GM23248 (cell line): ENCODE measurements at places on chromosomes 1 and 21. TPM values are rescaled to one million over a fixed set of nuclear protein-coding genes. Genes with fewer than 3 reads are reported as not detected.

DNA sequence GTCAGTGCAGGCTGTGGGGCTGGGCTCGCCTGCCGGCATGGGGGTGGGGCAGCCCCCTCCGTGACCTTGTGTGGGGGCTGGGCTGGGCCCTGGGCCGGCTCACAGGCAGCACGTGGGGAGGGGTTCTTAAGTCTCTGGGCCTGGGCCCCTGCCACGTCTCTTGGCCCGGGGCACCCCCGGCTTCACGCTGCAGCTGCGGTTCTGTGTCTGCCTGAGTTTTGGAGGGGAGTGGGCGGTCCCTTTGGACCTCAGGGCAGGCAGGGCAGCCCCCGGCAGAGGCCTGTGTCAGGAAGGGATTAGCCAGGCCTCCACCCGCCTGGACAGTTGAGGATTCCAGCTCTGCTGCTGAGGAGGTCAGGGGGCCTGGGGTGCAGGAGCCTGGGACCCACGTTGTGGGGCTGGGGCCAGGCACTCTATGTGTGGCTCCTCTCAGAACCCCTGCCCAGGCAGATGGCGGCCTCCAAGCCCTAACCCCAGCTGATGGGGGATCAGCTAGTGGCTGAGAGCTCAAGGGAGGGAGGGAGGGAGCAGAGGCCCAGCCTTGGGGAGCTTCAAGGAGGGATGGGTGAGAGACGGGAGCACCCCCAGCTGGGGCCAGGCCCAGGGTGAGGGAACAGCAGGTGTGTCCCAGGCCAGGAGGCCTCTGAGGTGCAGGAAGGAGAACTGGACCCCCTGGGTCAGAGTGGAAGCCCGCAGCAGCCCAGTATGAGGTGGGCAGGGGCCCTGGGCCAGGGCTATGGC, 1.8 kb upstream of the PLCH2 start:
- peaks cover 19% of the 10 kb centered on the region; the same call in 1 of the 2 replicates for H3K27me3 ChIP-seq
- no peak for DNase-seq
- no peaks in the 10 kb centered on the region for H3K36me3 ChIP-seq
- H3K27ac ChIP-seq, result no peak overlapping the region
- no peaks in the 10 kb centered on the region for H3K4me1 ChIP-seq

DNA sequence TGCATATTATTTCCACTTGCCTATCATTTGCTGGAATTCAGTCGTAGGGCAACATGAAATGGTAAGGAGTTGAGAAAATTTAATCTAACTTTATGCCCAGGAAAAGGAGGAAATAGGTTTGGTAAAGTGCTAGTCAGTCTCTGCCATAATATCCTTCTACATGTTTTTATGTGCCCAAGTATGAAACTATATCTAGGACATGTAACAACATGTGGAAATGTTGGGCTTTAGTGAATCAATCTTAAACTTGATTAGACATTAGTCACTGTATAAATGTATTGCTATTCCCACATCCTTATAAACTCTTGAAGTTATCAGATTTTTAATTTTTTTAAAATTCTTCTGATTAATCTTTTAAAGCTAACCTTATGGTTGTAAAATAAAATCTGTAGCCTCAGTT, 204.7 kb upstream of the ZRANB2 start:
- H3K4me3 ChIP-seq, result no peak overlapping the region
- no peak for DNase-seq
- H3K27me3 ChIP-seq, result no peaks in the 10 kb centered on the region
- no peak overlapping the region for H3K27ac ChIP-seq

Gene RNF186
- not detected in 2 replicates for total RNA-seq

- H3K27me3 ChIP-seq, result no peaks in the 10 kb centered on the region
- peak; percentile 89 for DNase-seq
- H3K36me3 ChIP-seq, result no peaks in the 10 kb centered on the region
- no peak overlapping the region for H3K4me3 ChIP-seq
- peak overlapping the region; percentile 23 for H3K27ac ChIP-seq
Measured at GRCh38 chr1:117795190-117795589, 134.2 kb downstream of the GDAP2 start.

Gene GPR37L1
- not detected in 2 replicates for total RNA-seq
